ENCODE measurements at places on chromosomes 6 and 20.

DNA sequence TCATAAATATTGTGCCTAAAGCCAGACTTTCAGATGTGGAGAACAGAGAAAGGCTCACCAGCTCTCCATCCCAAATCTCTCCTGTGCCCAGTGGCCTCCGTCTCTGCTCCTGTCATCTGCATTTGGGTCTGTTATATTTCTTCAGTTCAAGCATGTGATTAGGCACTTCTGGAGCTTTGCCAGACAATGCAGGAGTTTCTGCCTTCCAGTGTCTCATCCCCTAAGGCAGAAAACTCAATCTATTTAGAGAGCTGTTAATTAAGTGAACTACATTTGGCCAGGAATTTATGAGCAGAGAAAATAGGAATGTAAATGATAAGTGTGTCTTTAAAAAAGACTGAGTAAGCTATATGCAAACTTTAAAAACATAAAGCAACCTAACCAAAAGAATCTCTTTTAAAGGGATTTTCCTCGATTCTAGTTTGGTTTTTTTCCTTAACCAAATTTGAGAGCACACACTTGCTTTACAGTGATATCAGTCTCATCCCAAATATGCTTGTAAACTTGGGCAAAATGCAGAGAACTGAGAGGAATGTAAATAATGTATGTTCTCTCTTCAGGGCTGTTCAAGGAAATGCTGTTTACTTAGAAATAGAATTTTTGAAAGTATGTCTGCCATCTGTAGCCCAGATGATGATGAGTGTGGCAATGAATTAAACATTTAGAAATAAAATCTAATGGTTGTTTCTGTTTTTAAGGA lies 113.9 kb downstream of the ELOVL4 start:
- DNase-seq: no peak

- no peak for DNase-seq
These were observed 25.6 kb upstream of the GABRR1 start for GRCh38 chr6:89242574-89243330.

DNA sequence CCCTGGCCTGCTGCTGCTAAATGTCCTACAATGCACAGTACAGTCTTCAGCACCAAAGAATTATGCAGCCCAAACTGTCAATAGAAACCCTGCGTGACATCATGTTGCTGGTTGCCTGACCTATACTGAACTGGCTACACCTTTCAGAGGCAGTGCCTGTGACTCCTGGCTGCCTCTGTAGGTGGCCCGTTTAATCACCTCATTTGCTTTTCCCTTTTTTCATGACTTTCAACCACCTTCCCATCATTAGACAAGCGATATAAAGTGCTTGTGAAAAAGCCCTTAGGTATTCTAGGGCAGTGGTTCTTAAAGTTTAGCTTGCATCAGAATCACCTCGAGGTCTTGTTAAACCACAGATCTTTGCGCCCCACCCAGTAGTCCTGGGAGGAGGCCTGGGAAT lies 33.0 kb upstream of the RIPOR2 start:
- DNase-seq: no peak

GRCh38 chr6:48754641-48755040 lies 643.6 kb upstream of the PTCHD4 start:
- no peak for DNase-seq

DNA sequence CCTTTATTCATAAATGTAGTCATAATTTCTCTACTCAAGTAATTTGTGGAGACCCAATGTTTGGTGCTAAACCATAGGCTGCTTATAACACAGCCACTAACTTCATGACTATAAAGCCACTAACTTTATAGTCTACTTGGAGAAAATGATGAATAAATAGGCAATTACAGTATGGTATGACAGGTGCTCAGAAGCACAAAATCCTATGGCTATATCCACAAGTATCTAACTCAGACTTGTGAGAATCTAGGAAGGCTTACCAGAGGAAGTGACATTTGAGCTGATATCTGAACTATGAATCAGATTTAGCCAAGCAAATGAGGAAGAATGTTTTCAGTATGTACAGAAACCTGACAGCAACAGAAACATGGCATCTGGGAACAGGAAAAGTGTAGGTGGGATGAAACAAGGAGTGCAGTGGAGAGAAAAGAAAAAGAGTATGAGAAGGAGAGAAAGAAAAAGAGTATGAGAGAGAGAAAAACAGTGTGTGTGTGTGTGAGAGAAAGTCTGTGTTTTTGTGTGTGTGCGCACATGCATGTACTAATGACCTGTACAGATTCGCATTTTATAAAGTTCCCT lies 59.9 kb downstream of the REV3L start:
- DNase-seq: no peak

GRCh38 chr6:51648774-51649173 lies 438.6 kb downstream of the PKHD1 start:
- DNase-seq: no peak

DNA sequence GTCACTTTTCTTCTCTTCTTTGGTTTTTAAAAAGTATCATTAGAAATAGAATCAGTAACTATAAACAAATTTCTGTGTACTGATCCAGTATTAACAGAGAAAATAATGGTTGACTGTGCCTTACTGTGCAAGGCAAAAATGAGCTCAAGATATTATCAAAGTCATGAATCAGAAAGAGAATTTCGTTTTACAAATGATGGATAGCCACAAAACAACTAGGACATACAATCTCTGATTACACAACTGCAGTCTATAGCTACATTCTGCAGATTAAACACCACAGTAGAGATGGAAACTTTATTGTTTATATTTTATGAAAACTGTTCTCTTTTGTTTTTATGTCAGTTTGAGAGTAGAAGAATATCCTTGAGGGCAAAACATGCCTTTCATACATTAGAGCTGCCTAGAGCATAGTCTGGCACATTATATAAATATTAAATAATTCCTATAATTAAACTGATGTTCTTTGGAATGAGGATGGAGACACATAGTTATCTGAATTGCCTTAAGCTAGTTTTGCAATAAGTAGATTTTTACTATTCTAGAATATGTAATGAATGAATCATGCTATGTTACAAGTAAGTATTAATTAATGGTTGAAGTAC lies 333.1 kb downstream of the LAMA2 start:
- no peak for DNase-seq

GRCh38 chr6:45611491-45611890 lies 233.8 kb upstream of the SUPT3H start:
- DNase-seq: no peak

DNA sequence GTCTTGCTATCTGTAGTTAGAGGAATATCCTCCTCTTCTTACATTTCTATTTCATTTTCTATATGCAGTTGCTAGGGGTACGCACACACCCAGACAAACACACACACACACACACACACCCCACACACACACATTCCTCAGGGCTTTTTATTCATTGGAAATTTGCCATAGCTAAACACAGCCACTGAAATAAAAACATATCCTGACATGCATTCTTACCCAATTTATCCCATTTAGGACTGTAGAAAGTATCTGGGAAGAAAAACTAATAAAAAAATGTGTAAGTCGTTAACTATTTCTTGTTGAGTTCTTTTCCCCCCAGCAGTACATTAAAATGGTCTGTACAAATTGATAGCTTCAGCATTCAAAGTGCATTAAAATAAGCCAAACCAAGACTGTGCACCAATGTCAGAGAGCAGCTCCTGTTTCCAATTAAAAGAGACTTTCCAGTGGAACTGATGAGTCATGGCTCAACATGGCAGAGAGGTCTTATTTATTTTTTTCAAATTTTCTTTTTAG lies 357.9 kb upstream of the AGPAT4 start:
- no peak for DNase-seq

GRCh38 chr20:57986666-57987065 lies 241.8 kb downstream of the ANKRD60 start:
- DNase-seq: no peak

DNA sequence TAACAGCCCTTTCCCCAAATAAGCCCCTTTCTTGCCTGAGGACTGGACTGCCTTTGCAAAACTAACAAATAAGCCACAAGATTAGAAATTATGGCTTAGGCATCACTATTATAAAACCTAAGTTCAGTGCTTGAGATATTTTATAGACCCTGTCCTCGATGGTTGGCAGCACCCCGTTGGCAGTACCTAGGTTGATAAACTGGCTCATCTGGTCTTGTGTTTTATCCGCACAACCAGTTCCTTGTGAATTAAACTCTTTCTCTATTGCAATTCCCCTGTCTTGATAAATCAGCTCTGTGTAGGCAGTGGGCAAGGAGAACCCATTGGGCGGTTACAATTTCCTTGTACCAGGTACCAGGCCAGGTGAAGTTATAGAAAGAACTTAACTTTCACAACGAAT lies 6.6 kb downstream of the LRP11 start:
- DNase-seq: no peak

GRCh38 chr6:80478030-80478429 lies 371.6 kb downstream of the BCKDHB start:
- no peak for DNase-seq

DNA sequence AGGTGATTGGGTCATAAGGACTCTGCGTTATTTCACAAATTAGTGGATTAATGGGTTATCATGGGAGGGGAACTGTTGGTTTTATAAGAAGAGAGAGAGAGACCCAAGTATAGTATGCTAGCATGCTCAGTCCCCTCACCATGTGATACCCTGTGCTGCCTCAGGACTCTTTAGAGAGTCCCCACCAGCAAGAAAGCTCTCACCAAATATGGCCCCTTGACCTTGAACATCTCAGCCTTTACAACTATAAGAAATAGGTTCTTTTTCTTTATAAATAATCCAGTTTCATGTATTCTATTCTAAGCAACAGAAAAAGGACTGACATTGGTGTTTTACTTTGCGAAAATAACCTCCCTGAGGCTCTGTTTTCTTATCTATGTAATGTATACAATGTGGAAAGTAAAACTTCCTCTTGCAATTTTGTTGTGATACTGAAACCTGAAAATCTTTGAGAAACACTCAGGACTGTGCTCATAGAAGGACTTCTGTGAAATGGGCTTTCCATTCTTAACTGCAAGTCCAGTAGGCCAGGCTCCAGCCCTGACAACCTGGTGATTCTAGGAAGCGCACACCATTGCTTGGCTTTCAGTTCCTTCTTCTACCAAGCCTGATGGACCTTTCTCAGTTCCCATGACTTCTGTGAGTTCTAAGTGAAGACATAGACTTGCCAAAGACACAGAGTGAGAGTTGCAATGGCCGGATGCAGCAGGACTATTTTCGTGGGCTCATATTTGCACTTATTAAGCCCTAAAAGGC lies 21.9 kb downstream of the SIRPD start:
- DNase-seq: no peak

GRCh38 chr20:57746832-57747404 lies 37.1 kb upstream of the PMEPA1 start:
- DNase-seq: no peak

GRCh38 chr6:19299129-19299528 lies 538.0 kb upstream of the ID4 start:
- no peak for DNase-seq

DNA sequence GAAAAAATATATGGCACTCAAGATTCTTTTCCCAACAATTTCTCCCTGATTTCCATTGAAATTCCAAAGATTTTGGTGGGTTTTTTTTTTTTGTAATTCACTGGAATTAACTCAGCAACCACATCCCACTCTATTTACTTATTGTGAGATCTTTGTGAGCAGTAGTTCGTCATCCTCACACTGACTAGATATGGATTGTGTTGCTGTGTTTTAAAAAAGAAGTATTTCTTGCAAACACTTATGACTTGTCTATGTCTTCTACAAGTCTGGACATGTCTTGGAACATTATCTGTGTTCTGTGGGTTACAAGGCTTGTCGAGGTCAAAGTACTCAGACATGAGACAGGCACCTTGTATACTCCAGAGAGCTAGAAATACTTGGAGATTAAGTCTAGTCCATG lies 7.3 kb upstream of the TENT5A start:
- DNase-seq: no peak

DNA sequence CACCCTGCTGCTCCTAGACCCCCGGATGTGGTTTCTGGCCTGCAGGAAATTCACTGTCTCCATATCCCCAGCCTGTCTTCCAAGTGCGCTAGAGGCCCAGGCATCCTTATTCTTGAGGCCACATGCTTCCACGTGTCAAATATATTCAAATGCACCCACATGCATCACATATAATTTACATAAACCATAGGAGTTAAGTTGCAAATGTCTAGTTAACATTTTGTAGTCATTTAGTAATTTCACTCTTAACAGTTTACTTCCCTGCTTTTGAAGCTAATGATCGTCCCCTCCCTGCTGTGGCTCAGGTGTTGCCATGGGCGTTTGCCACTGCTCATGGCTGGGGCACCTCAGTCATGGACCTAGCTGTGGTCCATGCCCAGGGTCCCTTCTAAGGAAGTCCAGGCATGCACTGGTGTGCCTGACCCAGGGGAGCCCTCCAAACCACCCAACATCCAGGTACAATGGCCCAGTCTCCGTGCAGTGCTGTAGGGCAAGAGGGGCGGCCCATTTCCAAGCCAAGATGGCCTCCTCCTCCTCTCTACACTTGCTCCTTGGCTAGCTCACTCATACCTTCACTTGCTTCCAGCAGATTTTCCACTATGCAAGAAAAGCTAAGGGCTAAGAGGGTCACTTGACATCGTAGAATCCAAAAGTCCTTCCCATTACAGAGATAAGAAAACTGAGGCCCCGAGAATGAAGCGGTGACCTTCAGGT lies 42.4 kb downstream of the FGD2 start:
- no peak for DNase-seq

DNA sequence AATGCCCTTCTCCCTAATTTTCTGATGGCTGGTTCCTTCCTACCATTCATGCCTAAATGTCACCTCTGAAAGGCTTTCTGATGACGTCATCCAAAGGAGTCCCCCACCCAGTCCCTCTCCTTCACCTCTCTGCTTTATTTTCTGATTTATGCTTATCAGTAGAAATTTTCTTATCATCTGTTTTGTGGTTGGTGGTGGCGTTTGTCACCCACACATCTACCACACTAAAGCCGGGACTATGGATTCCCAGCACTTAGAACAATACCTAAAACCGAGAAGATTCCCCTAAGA lies 9.0 kb downstream of the CNKSR3 start:
- DNase-seq: no peak

DNA sequence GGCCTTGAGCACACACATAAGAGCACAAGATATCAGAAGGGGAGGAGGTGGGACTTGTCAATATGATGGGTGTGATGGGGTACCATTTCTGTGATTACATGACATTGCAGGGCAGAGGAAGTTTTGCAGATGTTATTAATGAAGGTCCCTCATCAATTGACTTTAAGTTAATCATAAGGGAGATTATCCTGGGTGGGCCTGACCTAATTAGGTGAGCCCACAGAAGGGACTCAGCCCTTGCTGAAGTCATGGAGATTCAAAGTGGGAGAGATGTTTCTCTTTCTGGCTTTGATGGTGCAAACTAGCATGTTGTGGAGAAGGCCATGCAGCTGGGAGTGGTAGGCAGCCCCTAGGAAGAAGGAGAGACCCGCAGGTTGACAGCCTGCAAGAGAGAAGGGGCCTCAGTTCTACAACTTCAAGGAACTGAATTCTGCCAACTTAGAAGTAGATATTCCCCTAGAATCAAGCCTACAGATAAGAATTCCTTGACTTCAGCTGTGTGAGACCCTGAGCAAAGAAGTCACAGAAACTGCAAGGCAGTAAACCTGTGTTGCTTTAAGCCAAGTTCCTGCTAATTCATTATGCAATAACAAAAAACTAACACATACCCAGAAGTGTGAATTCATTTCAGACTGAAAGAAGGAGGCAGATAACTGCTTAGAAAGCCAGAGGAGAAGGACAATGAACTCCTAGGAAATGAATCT lies 131.3 kb downstream of the LRFN2 start:
- no peak for DNase-seq

- DNase-seq: no peak
These were observed 86.6 kb downstream of the GCLC start for GRCh38 chr6:53458105-53458866.

- no peak for DNase-seq
These were observed 71.5 kb downstream of the CRYBG1 start for GRCh38 chr6:106431972-106432371.

- no peak for DNase-seq
These were observed 523.7 kb upstream of the SLC35B3 start for GRCh38 chr6:8958894-8959511.

Measured in left renal cortex interstitium (tissue), 4 donors.